ENCODE measurements at places on chromosomes 2 and 18.

DNA sequence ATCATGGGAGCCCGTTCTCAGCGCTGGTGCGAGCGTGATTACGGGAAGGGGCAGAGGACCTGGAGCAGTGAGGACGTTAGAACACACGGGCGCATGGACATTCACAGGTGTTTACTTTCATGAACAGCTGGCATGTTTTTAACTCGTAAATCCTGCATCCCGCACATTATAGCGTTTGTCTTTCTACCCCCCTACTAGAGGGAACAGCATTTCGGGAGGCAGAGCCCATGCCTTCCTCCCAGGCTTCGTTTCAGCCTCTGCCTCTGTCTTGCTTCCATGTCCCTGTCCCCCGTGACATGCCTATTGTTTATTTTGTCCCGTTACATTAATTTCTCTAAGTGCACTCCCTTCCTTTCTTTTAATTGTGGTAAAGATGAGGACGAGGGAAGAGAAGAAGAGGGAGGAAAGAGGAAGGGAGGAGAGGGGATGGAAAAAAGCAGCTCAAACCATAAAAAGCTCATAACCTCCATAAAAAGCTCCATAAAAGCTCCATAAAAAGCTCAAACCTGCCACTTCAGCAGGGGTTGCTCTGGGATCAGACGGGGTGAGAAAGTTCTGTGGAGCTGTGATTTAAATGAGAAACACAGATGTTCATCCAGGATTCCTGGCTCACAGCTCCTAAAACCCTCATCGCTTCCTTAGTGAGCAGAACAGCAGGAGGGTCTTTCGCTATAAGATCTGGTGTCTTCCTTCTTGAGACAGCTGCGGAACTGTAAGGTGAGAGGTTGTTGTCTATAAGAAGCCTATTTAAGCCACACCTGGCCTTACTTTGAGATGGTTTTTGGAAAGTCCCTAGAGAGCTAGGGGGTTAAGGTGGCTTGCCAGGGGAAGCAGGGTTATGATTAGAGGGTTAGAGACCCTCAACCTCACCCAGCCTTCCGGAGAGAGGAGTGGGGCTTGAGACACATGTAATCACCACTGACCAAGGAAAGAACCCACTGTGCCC lies 66.6 kb upstream of the SNTG2 start:
- no peak for DNase-seq

GRCh38 chr2:88698498-88699233 lies 7.2 kb downstream of the RPIA start:
- no peak for DNase-seq

GRCh38 chr2:119715409-119716283 lies 36.6 kb downstream of the TMEM177 start:
- DNase-seq, result no peak

DNA sequence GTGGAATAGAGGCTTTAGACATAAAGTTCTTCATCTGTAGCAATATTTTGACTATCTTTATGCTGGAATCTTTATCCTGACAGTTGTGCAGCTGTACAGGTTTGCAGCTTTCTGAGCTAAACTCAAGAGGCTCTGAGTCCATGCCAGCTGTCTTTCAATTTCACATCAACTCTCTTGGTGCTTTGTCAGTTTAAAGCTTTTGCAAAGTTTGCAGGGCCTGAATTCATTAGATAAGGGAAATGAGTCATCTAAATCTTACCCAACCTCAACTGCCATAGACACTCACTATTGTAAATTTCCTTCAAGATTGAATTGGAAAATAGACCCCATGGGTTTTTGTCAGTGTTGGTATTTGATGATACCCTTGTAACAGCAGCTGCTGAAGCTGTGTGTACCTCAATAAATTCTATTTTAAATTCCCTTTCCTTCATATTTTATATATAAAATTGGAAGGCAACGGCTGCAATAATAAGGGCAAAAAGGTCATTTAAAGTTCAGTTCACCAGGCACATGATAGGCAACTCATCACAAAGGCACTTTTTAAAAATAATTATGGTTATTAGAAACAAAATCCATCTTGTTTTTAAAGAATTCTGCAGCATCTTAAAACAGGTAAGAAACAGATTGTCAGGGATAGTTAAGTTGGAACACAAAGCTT lies 169.9 kb upstream of the SLC39A10 start:
- DNase-seq, result no peak

DNA sequence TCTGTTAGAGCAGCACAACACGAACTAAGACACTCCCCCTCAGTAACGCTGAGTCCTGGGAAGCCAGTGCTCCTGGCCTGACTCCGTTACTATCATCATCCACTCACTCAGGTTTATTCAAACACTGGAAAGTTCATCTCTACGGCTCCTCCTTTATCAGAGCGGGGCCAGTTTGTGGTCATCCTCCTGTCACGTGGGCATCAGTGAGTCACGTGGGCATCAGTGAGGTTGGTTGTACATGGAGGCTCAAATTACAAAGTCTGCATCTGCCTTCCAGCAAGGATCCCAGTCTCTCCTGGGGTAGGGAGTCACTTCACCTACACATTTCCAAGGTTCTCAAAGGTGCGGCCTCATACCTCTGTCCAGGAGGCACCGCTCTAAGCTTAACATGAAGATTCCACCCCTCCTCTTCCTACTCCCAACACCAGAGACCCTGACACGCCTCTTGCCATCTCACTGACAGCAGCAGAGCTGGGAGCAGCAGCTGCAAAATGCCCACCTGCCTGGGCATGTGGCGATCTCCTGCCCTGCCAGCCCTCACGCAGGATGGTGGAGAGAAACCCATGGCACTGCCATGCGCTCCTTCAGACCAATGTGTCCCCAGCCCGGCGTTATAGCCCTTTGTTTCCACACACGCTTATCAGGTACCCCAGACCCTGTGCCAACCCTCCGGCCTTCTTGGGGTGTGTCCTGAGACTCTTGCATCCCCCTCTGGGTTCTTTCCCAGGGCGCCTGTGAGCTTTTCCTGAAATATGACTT lies 99.2 kb upstream of the PTPRM start:
- DNase-seq, result no peak

DNA sequence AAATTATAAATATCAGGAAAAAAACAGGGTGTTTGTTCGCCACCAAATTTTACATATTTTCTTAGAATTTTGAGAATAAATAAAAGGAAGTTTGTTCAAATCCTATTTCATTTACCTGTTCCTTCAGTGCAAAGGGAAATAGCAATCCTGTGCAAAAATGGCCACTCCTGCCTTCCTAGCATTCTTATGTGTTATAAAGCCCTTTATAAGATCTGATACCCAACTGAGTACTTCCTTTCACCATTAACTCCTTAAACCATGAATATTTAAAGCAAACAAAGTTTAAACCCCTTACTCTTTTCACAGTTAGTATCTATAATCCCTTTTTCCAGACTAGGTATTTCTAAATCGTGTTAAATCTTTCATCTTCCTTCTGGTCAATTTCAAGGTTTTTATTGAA lies 427.8 kb downstream of the NR4A2 start:
- no peak for DNase-seq

DNA sequence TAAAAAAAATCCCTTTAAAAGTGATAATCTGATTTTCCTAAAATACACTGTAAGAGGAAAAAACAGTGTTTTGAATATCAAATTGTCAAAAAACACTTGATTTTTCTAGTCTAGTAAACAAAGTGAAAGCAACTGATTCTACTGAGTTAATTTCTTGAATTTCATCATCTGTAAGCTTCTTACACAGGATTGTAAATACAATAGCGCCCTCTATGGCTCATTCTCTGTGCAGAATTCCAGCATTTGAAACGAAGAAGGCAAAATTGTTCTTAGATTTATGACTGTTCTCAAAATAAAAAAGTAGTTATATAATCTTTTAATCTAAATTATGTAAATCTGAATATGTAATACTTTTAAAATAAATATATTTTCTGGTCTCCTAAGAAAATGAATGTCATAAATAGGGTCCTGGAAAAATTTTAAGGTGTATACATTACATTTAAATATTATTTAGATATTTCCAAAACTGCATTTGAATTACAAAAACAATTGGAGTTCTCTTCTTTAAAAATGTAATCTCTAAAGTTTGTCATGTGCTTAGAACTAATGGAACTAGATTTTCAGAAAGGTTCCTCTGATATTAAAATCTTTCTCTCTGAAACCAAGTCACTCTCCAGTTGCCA lies 176.9 kb upstream of the MC4R start:
- DNase-seq, result no peak

DNA sequence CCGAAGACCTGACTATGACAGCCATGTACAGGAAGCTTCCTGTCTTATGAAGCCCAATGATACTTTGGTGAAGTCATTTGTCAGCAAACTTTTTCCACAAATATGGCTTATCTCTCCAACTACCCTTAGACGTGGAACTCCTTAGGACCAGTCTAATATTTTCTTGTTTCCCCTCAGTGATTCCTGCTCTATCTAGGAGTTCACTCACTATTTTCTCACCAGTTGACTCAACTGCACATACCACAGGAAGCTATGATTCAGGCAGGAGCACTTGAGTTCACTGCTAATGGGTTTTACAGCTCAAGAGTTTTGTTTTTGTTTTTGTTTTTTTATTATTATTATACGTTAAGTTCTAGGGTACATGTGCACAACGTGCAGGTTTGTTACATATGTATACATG lies 109.3 kb downstream of the ANTXR1 start:
- DNase-seq, result no peak

DNA sequence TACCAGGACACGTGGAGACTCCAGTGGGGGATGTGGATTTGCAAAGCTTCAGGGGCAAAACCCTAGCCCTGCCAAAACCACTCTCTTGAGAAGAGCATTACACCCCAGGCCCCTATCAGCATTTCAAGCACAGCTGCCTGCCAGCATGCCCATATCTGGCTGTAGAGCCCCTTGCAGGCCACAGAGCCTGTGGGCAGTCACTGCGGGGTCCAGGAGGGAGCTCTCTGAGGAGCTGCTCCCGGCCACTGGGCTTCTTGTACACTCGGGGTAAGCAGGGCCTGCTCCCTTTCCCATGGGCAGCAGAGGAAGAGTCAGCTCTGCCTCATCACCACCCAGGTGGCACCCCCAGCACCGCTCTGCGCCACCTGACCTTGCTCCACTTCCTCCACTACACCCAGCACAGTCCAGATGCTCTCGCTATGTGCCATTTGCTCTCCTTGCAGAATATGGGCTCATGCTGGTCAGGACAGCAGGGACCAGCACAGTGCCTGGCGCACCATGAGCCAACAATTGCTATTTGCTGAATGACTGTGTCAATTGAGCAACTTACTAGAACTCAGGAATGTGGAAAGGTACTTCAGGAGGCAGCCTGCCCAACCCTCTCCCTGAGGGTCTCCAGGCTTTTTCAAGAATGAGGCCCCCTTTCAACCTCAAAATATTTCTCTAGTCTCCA lies 7.4 kb downstream of the CHST10 start:
- DNase-seq, result no peak

DNA sequence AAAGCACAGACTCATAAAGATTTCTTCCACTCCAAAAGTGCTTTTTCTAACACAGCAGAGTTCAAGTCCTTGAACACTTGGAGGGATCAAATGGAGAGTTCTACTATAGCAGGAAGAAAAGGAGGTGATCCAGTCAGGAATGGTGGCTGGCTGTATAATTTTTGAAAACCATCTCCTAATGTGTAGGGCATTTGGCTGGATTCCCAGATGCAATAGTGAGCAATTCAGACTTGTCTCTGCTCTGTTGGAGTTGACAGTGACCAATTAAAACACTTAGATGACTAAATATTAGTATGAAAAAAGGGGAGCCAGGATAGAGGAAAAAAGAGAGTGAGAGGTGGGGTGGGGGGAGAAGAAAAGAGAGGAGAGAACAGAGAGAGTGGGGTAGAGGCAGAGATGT lies 5.3 kb upstream of the G6PC2 start:
- no peak for DNase-seq

- DNase-seq, result no peak
Observed at GRCh38 chr2:3638456-3638810, 19.6 kb upstream of the ALLC start.

DNA sequence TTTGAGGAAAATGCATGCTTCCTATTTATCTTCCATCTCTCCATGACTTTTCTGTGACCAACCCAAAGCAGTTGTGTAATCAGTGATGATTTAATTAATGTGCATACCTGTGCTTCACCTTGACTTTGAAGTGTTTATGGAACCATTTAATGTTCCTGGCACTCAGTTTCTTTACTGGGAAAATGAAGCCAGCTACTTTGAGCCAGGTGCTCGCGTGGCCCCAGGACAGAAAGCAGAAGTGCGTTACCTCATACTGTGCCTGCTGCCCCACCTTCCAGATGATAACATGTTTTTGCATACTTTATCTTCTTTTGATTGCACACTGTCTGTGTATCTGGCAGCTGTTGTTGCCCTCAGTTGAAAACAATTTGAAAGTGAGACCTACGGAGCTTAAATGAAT lies 61.3 kb downstream of the PMAIP1 start:
- no peak for DNase-seq

Measured in stimulated activated CD4-positive, alpha-beta T cell treated with anti-CD3 and anti-CD28 coated beads, Interleukin-4, amount 100 ng/mL, for 48 hours (primary cell).